D721Med (cell line): ENCODE measurements at places on chromosomes 13 and 19.

GRCh38 chr19:13825489-13826441 lies 30.5 kb downstream of the ZSWIM4 start:
- DNase-seq: no peak

DNA sequence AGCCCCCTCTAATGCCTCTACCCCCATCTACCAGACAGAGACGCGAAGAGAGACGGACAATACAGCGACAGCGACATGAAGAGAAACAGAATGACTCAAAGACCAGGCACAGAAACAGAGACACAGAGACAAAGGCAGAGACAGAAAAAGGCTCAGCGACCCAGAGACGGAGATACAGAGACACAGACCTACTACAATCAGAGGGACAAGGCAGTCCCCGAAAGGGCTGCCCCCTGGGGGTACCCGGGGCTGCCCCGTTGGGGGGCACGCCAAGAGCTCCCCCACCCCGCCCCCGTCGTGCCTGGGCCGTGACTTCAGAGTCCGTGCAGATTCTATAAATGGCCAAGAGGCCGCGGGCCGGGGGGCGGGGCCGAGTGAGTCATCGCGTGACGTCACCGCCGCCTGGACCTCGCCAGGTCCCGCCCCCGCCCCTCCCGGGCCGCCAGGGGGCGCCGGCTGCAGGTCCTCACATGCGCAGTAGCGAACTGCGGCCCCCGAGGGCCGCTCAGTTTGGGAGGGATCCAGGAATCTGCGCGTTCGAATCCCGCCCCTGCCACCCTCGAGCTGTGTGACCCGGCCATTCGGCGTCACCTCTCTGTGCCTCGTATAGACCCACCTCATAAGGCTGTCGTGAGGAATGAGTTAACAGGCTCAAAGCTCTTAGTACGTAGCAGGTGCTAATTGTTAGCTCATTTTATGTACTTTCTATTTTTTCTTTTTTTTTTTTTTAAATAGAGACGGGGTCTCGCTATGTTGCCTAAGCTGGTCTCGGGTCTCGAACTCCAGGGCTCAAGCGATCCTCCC lies 2.7 kb upstream of the CNN1 start:
- peak; percentile 96 for DNase-seq

DNA sequence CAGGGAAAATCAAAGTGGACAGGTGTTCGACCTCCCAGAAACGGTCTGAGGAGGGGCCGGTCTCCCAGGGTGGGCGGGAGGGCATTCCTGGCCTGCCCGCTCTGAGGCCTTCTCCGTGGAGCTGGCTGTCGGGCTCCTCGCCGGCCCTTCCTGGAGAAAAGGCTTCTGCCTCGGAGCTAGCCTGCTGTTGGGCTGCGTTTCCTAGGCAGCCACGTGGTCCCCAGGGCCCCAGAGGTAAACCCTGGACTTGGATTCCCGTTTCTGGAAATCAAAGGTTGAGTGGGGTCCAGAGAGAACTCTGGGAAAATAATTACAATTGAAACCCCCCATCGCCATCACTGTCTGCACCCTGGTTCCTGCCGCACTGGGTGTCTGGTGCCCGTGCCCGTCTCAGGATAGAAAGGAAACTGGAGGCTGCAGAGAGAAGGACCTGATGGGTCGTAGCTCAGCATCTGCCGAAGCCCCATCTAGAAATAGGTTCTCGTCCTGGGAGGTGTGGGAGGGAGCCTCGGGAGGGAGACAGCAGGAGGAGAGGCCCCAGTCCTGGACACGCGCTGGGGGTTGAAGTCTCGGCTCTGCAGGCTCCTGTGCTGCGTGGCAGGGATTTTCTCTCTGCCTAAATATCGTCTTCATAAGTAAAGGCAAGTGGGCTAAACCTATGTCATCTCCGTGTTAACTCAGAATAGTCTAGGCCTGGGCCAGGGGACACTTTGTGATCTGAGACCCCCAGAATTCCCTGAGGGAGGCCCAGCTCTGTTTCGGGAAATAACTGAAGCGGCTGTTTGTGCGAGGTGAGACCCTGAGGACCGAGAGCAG lies 7.7 kb upstream of the PROZ start:
- no peak for DNase-seq

- DNase-seq: no peak
Observed at GRCh38 chr19:55692681-55693081, 17.7 kb downstream of the EPN1 start.

GRCh38 chr19:3220576-3220975 lies 3.9 kb upstream of the CELF5 start:
- DNase-seq: no peak

- DNase-seq: no peak
Observed at GRCh38 chr13:33678084-33678483, 139.9 kb upstream of the RFC3 start.

DNA sequence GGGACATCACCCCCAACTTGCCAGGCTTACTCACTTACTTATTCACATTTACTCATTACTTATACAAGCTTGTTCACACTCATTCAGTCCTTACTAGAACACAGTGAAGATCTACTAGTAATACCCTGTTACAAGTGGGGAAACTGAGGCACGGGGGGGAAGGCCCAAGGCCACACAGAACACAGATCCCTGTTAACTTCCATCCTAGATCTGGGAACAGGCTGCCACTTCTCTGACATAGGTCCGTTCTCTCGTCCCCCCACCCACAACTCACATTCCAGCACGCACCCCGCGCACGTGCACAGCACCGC lies 1.5 kb upstream of the NRTN start:
- DNase-seq: no peak

GRCh38 chr19:5949792-5950305 lies 28.1 kb downstream of the RANBP3 start:
- DNase-seq: no peak

DNA sequence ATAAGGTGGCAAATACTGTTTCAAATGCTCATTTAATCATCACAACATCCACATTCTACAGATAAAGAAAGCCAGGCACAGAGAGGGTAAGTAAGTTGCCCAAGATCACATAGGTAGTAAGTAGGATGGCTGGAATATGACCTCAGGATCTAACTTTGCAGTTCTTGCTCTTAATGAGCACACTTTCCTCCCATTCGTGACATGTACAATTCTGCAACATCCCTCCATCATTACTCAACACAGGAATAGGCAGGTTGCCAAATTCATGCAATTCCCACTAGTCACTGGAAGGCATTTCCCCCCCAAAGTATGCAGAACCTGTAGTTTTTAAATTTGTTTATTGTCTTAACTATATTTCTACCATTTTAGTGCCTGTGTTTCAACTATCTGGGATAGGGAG lies 109.2 kb downstream of the OLFM4 start:
- no peak for DNase-seq

GRCh38 chr13:72556945-72557344 lies 170.5 kb downstream of the MZT1 start:
- DNase-seq: no peak

DNA sequence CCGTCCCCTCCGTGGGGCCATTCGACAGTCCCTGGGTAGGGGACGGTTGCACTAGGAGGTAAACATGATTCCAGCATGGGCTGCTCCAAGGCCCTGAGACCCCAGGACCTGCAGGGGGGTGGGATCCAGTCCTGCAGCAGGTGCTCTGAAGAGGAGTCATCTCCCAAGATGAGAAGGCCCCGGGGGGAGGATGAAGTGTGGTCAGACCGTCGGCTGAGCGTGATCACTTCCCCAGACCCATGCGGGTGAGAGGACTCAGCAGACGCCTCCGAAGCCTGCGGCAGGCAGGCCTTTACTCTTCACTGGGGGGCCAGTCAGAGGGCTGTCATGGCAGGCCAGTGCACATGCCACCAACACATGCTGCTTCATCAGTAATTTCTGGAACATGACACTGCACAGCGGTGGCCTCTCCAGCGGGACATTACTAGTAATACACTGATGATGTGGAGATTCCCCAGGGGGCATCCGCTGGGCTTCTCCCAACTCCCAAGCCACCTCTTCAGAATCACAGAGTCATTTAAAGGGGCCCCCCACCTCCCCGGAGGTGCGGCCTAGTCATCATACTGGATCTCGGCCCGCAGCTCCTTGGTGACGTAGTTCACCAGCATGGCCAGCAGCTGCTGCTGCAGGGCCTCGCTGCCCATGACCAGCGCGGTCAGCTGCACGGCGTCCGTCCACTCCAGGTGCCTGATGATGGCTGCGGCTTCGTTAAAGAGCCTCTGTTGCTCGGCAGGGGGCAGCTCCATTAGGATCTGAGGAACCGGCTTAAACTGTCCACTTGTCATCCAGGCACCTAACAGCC lies 12.7 kb downstream of the C19orf12 start:
- no peak for DNase-seq

DNA sequence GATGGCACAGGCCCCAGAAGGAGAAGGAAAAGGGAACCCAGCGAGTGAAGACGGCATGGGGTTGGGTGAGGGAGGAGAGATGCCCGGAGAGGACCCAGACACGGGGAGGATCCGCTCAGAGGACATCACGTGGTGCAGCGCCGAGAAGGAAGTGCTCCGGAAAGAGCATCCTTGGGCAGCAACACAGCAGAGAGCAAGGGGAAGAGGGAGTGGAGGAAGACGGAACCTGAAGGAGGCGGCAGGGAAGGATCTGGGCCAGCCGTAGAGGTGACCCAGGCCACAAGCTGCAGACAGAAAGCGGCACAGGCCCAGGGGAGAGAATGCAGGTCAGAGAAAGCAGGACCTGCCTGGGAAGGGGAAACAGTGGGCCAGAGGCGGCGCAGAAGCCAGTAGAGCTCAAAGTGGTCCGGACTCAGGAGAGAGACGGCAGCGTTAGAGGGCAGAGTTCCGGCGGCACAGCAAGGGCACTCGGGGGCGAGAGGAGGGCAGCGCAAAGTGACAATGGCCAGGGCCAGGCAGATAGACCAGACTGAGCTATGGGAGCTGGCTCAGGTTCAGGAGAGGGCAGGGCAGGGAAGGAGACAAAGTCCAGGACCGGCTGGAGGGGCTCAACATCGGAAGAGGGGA lies 1.1 kb downstream of the PPP1R12C start:
- DNase-seq: no peak

GRCh38 chr19:35247526-35248309 lies 1.1 kb upstream of the LSR start:
- no peak for DNase-seq

DNA sequence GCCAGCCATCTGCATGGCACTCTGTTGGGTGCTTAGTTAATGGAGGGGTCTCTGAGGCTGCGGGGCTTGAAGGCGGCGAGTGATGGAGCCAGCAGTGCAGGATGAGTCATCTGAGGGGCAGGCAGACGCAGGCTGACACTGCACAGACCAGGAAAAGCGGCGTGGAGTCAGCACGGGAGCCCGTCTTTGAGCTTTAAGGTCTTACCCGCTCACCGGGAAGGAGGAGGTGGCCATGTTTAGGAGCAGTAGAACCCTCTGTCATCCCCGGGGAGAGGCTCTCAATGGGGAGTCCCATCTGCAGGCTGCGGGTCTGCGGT lies 13.1 kb downstream of the NAXD start:
- no peak for DNase-seq

GRCh38 chr19:13849991-13850909 lies 26.7 kb upstream of the NANOS3 start:
- no peak for DNase-seq

DNA sequence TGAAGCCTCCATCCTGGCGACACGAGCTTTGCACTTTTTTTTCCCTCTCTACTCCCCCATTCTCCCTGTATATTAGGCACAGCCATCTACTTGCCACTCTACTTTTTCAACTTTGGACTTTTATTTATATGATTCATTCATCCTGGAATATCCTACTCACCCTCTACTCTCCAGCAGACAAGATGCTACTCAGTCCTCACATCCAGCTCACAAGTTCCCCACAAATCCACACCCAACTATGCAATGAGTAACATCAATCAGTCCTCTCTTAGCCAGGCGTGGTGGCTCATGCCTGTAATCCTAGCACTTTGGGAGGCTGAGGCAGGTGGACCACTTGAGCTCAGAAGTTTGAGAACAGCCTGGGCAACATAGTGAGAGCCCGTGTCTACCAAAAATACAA lies 23.9 kb upstream of the URAD start:
- DNase-seq: no peak

DNA sequence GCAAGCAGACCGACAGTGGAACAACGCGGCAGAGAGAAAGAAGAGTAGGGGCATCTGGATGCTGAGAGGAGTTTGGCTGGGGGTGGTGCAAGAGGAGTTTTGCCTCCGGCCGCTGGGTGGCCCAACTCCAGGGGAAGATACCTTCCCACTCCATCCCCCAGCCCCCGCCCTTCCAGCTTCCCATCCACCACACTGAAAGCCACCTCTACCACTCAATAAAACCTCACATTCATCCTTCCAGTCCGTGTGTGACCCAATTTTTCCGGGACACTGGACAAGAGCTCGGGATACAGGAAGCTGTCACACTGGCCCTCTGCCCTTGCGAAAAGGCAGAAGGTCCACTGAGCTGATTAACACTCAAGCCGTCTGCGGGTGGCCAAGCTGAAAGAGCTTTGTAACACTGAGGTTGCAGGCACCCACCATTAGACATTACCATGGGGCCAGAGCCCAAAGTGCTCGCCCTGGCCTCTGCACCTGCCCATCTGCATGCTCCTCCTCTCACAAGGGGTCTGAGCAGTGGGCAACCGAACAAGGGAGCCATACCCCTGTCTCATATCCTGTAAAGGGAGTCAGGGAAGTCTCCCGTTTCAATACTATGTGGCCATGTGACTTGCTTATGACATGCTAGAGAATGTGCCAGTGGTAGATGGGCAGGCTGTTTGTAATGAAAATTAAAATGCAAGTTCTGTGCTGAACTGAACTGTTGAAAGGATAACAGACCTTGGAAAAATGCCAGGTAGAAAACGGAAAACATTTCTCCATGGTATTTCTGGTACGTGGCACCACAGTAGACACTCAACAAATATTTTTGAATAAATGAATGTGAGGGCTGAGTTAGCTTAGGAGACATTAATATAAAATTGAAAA lies 205.1 kb upstream of the STARD13 start:
- DNase-seq: no peak

- DNase-seq: no peak
Observed at GRCh38 chr13:109159650-109160309, 530.4 kb downstream of the MYO16 start.

GRCh38 chr19:47885067-47885463 lies 1.1 kb downstream of the SULT2A1 start:
- no peak for DNase-seq

DNA sequence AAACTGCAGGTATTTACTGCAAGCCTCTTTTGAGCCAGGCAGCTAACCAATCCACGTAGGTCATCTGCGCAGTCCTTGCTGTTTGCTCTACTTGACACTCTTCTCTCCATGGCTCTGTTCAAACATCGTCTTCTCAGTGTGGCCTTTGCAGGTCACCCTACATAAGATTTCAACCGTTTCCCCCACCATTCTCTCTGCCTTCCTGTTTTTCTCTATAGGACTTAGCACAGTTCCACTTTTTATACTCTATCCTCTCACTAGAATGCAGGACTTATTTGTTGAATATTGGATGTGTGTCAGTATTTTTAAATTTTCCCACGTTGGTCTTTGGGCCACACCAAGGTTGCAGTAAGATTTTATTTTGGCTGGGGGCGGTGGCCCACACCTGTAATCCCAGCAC lies 1.7 kb upstream of the FBXW9 start:
- DNase-seq: no peak
